CD4-positive, alpha-beta T cell treated with Interleukin-2 at 100 ng/mL for 4 hours (primary cell): ENCODE measurements at places on chromosomes 5 and 9.

DNA sequence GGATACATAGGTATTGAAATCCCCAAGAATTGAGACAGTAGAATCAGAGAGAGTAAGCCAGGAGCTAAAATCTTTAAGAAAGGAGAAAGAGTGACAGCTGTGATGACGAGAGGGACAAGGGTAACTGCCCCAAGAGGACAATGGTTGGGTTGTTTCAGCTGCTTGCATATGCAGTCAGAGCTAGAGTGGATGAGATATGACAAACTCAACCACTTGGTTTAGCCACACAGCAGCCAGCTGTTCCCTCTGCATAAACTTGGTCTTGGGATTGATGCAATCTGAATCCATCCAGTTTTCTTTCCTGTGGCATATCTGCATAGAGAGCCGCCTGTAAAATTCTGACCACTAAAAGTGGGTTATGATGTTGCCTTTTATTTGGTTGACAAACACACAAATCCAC is 100.7 kb downstream of the ZNF622 start:
- no peak for DNase-seq

GRCh38 chr9:128149001-128149701 is at the start of gene LCN2:
Gene LCN2 (plus strand): TSS chr9:128149453. CDS start chr9:128149526, 73 bp downstream.
- no peak for DNase-seq

GRCh38 chr5:59553992-59554391 is 339.5 kb downstream of the PDE4D start:
- no peak for DNase-seq

DNA sequence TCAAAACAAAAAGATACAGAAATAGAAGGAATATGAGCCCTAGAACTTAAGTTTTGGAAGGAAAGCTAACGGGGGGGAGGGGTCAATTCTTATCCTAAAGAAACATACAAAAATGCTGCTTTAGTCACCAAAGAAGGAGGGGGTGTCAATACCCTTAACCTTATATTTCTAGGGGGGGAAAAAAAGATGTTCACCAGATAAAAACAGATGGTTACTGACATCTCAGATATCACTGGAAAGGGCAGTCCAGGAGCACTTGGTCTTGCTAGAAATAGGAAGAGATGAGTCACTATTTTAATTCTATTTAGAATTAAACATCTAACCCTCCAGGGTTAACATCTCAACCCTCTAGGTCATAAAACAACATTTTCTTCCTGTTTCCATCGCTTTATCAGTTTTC is 1.7 kb downstream of the DIAPH1 start:
- no peak for DNase-seq

GRCh38 chr9:94867281-94867841 is 140.9 kb downstream of the AOPEP start:
- DNase-seq, result no peak

DNA sequence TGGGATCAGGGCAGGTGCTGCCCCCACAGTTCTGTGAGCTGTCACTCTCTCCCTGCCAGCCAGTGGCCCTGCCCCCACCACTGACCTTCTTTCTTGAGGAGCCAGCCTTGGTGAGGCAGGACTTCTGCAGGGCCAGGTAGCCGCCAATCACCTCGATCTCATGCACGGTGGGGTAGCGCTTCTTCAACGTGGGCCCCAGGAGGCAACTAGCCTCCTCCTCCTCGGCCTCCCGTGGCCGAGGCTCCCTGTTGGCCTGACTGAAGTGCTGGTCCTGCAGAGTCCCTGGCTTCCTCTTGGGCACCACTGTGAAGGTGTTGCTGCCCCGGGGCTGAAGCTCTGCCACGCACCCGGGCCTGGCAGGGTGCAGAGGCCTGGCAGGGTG is 1.6 kb downstream of the TPRN start:
- DNase-seq, result no peak

- DNase-seq, result no peak
These were observed 55.3 kb downstream of the RANBP17 start for GRCh38 chr5:170917113-170917512.

DNA sequence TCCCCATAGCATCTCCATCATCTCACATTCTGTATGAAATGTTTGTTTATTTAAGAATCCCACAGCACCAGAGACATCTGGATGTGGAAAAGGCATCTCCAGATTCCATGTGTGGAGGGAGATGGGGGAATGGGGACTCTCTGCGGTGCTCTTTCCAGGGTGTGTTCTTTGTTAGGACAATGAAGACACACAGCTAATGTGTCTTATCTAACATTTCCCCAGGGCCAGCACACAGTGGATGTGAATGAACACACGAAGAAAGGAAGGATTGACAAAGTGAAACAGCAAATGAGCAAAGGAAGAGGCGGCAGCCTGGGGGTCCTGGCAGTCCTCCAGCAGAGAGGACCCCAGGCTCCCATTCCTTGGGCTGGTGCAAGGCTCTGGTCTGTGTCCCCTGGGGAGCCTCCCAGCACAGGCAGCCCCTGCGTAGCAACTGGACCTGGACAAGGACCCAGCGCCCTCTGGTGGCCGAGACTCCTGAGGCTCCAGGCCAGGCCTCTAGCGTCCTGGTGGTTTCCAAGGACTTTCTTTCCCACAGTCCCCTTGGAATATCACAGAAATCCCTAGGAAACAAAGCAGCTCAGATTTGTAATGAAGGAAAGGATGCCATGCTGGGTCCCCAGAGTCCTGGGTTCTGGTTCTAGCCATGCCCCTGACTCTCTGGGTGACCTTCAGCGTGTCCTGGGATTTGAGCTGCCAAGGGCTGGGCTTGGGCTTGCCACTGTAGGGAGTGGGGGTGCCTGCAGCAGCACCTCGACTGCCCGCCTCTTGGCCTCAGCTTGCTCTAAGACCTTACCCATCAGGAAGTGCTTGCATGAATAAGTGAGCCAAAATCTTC is 3.5 kb upstream of the PDLIM7 start:
- DNase-seq, result peak; percentile 83

DNA sequence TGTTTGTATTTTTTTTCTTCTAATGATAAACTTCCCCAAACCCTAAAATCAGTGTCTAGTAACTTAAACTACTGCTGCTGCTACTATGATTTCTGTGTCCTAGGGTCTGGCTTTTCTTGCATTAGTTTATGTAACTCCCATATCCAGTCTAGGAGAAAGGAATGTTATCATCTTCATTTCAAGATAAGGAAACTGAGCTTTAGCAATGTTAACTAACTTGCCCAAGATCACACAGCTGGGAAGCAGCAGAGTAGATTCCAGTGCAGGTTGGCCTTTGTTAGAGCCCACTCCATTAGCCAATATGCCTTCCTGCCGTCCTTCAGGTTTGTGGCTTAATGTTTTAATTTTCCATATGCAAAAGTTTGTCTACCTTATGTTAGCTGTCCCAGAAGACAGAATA is 10.4 kb downstream of the TMEM171 start:
- DNase-seq, result no peak

GRCh38 chr5:102545175-102545574 is 46.4 kb upstream of the SLCO6A1 start:
- no peak for DNase-seq

- no peak for DNase-seq
These were observed 49.4 kb downstream of the TARS1 start for GRCh38 chr5:33490071-33490665.

DNA sequence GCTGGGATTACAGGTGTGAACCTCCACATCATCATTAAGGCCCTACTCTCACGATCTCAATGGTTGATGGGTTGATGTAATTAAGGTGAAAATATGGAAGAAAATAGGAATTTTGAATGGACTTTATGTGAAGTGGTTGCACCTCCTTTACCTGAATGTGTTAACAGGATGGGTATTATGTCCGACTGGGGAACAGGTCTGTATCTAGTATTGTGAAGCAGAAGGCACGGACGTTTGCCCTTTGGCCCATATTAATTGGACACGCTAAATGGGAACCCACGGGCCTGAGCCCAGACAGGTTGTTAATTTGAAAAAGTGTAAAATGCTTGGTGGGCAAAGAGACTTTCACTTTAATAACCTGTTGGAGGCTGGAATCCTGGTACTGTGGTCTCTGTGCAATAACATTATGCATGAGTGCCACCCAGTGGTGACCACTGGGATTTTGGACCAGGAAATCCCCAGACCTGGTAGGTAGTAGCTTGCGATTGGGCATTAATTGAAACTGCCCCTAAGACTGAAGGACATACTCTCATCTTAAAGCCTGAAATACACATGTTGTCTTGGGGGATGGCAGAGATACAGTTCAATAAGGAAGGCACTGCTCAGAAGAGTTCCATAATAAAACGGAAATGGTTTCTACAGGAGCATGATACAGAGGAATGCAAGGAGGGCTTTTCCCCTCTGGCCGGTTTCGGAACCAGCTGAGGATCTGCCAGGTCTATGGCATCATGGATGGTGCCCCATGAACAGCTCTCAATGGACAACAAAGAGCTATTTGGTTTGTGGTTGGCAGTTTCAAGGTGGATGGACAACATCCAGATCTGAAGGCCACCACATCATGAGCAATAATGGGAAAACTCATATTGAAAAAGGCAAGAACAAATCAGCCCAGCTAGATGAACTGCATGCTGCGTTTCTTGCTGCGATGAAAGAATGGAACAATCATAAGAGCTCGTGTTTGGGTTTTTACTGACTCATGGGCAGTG is 26.2 kb upstream of the BICD2 start:
- DNase-seq, result peak; percentile 82

DNA sequence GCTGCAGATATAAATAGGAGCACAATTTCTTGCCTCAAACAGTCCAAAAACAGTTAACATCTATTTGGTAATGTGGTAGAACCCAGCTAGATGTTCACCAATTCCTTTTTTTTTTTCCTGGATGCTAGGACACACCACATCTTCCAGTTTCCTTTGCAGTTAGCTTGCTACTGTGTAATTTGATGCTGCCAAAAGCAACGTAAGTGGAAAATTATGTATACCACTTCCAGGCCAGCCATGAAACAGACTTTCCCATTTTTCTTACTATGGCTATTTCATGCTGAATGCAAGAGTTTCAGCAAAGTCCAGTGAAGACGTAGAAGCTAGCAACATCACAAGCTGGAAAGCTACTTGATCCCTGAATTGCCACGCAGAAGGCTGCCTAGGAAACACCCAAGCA is 667.2 kb downstream of the TLE1 start:
- DNase-seq, result no peak

- no peak for DNase-seq
These were observed 389.9 kb downstream of the MTRR start for GRCh38 chr5:8258801-8259200.

DNA sequence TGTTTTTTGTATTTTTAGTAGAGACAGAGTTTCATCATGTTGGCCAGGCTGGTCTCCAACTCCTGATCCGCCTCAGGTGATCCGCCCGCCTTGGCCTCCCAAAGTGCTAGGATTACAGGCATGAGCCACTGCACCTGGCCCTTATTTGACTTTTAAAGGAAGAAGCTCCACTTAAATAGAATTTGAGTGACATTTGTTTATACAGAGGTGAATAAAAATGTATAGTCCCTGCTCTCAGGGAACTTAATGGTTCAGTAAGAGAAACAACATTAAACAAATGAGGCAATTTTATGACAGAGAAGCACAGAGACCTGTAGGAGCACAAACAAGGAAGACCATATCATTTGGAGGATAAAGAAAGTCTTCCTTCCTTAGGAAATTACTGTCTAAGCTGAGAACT is 65.7 kb downstream of the C9orf152 start:
- DNase-seq, result no peak

DNA sequence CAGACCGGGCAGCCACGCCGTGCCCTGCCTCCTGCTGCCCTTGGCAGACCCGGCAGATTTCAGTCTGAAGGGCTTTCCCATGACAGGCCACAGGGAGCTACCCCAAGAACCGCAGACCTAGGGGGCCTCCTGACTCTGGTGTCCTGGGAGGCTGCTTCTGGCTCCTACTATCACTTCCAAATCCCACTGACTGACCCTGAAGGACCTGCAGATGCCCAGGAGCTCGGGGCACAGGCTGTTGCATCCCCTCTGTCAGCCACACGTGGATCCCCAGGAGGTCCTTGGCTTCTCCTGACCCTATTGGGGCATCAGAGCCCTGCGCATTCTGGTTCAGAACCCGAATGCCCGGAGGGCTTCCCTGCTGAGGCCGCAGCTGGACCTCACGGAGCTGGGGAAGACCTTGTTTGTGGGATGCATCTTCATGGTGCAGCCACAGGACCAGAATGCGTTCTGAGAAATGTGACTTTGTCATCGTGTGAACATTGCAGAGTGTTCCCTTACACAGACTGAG is 81.3 kb upstream of the IRX4 start:
- no peak for DNase-seq

DNA sequence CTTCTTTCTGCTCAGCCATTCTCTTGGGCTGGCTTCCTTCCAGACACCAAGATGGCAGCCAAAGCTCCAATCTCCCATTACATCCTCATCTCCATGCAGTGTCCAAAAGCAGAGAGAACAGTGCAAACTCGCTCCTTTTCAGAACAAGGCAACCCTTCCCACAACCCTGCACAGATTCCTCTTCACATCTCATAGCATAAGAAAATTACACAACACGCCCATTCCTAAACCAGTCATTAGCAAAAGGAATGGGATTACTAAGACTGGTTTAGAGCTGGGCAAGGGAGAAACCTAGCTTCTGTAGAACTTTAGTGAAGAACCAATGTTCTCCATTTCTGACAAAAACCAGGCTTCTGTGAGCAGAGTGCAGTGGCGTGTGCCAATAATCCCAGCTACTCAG is 51.5 kb upstream of the CTNNA1 start:
- DNase-seq, result no peak

GRCh38 chr5:105754056-105754455 is 1916.7 kb downstream of the EFNA5 start:
- DNase-seq, result no peak

DNA sequence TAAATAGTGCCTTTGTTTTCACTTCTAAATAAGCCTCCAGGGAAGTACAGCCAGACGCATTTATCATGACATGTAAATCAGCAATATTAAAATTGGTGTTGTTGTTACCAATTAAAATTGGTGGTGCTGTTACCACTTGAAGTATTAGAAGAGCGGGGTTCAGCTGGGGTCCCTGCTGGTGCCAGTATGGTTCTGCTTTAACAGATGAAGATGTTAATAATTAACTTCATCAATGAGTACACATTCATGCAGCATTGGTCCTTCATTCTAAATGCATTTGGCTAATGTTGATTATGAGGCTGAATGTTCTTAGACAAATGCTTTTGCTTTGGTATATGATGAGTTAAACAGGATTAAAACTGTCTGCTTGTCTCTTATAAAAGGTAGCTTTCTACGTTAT is 67.6 kb upstream of the TMC1 start:
- DNase-seq, result no peak

- DNase-seq, result no peak
These were observed 78.0 kb downstream of the NRG2 start for GRCh38 chr5:139964994-139965565.

GRCh38 chr5:61622156-61622555 is 290.1 kb downstream of the ZSWIM6 start:
- DNase-seq, result no peak

- no peak for DNase-seq
These were observed 1383.5 kb downstream of the PTPRD start for GRCh38 chr9:9229269-9229668.

GRCh38 chr9:16371306-16371705 is 499.2 kb downstream of the BNC2 start:
- DNase-seq, result no peak

DNA sequence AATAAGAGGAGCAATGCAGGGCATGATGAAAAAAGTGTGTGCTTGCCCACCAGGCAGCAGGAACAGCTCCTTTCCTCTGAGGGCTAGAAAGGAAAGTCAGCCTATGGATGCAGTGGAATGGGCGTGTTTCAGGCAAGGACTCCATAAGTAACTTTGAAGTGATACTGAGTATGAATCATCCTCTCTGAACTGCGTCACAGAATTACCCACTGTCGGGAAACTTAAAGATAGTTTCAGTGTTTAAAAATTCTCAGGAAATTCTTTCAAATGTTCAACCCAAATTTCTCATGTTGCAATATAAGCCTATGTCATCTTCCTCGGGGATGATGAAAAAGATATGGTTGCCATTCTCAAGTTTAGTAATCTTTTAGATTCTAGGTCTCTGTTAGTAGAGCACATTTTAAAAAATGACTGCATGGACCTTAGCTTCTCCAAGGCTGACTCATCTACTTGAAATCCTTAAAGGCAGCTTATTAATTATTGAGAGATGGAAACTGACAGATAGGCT is 27.7 kb downstream of the PTCD2 start:
- no peak for DNase-seq
